ENCODE measurements at places on chromosomes 13 and 19.

DNA sequence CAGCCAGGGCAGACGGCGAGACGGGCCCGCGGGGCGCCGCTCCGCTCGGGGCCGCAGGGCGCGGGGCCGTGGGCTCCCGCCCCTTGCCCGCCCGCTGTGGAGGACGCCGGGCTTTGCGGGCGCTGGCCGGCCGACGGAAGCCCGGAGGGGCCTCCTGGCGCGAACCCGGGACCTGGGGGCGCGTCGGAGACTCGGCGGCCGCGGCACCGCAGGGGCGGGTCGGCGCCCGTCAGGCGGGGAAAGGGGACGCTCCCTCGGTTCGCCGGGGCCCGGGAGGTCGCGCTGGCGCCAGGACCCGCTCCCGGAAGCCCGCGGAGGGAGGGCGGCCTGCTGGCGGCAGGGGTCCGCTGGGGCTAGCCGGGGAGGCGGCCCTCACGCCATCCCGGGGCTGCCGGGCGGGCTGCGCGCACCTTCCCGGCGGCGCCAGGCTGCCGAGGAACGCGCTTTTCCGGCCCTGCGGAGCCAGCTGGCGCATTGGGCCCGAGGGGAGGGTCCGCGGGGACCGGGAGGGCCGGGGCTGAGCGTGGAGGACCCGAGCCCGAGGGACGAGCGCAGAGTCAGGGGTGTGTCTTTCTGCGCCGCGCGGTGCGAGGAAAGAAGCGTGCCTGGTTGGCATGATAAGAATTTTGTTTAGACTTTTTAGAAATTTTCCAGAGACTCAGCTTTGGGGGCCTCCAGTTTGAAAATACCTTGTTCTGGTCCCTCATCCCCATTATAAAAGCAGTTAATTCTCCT is 511 bp downstream of the GARRE1 start:
- no peak for DNase-seq

DNA sequence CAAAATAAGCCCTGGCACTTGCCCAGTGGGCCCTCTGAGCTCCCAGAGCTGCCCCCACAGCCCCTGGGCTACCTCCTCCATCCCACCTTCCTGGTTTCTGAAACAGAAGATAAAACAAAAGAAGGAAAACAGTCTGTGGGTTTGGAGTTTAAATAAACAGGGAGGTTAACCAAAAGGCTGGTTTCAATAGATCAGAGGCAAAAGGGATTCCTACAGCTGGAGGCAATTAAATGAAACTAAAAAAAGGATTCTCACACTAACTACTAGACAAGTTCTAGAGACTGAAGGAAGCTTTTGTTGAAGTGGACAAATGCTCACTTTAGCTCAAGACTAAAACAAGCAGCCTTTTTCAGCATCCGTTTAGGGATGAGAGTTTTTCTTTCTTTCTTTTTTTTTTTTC is 569.8 kb downstream of the FGF9 start:
- no peak for DNase-seq

DNA sequence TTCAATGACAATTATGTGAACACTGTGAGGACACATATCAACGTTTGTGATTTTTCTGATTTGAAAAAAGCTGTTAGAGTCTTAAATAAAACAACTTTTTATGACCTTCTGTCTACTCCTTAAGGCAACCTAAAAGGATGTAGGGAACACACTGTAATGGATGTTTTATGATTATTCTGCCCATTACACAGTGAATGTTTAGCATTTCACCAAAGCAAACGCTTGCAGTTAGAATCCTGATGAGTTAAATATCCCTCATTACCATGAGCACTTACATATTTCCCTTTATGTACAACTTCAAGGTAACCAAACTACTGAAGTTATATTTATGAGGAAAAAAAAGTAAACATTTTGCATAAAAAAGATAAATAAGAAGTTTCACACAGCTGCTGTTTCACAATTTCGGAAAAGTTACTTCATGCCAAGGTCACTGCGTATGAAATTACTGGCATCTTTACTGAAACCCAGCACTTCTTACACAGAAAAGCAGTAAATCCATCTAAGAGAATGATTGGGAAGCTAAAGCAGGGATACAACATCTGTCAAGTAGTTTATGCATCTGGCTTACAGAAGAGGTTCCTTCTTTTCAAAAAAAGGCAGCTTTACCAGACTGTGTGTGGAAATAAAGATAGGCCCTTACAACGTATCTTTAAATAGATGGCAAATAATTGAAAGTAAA is 733.7 kb upstream of the ATXN8OS start:
- DNase-seq = no peak

DNA sequence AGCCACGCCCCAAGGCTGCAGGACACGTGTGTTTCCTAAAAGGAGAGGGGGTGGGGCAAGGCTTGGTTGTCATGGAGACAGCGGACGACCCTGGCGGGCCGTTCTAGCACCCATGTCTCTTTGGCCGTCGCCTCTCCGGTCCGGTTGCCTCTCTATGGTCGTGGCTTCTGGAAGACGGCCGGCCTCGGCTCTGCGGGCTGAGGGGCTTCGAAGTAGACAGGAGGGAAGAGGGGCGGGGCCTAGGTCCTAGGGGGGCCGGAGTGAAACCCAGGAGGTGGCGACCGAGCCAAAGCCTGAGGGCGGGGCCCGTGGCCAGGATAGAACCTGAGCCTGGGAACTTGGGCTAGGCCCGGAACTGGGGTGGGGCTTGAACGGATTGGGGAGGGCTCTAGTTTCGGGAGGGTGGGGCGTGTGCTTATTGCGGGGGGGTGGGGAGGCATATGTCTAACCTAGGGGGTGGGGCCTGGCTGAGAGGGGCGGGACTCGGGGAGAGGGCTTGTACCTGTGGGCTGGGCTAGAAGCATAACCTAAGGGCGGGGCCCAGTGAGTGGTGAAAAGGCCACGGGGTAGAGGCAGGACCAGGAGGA is 750 bp upstream of the SLC27A1 start:
- DNase-seq = peak; percentile 95

DNA sequence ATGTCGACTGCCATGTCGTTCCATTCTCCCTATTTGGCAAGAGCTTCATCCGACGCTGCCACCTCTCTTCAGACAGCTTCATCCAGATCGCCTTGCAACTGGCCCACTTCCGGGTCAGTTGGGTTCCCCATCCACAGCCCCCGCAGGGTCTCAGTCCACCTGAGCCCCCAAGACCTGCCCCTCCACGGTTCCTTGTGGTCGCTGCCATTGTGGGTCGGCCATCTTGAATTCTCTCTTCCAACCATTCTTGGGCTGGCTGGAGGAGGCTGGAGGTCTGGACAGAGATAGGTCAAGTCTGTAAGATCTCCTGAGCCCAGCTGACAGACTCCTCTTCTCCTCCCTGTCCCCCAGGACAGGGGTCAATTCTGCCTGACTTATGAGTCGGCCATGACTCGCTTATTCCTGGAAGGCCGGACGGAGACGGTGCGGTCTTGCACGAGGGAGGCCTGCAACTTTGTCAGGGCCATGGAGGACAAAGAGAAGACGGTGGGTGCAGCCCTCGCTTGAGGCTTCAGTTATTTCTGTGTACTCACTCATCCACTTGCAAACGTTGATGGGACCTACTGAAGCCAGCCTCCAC is 19.5 kb downstream of the CPT1C start:
- DNase-seq = no peak

DNA sequence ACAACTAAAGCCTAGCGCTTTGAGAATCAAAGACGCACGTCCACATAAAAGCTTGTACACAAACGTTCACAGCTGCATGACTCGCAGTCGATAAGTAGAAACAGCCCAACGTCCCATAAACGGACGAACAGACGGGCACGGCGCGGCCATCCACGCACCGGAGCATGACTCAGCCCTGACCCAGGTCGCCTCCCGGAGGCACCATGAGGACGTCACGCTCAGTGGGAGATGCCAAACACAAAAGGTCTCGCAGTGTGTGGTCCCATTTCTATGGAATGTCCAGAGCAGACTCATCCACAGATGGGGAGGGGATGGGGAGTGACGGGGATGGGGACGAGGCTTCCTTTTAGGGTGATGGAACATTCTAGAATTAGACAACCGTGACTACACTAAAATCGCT is 9.4 kb downstream of the POLRMT start:
- no peak for DNase-seq

- DNase-seq = peak; percentile 46
Measured at GRCh38 chr19:55173714-55174409, 6.2 kb downstream of the SYT5 start.

DNA sequence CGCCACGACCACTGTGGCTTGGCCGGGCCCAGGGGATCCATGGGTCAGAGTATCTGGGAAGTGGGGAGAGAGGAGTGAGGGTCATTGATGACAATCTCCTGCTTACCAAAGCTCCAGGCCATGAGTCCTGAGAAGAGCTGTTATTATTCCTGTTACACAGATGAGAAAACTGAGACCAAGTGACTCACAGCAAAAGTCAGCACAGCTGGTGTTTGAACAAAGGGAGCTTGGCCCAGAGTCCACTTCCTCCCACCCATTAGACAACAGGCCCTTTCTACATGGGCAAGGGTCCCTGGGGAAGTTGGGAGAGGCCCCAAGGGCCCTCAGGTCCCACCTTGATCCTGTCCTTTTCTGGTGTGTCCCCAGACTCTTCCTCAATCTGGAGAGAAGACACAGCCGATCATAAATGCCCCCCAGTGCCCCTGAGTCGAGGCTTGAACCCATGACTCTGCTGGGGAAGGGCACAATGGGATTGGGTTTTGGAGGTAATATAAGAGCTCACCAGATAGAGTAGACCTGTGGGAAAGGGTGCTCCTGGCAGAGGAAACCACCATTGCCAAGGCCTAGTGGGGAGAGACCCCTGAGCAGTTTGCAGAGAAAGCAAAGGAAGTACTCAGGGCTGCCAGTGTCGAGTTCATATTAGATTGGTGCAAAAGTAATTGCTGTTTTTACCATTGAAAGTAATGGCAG is 6.8 kb downstream of the FUT6 start:
- DNase-seq = no peak

- no peak for DNase-seq
Measured at GRCh38 chr19:18607226-18608101, 865 bp upstream of the CRLF1 start.

- DNase-seq = no peak
Measured at GRCh38 chr13:25733696-25734435, 317.9 kb downstream of the SHISA2 start.

- no peak for DNase-seq
Measured at GRCh38 chr19:55251341-55252081, 7.3 kb downstream of the PPP6R1 start.

- DNase-seq = no peak
Measured at GRCh38 chr13:43002021-43002420, 10.0 kb upstream of the EPSTI1 start.

DNA sequence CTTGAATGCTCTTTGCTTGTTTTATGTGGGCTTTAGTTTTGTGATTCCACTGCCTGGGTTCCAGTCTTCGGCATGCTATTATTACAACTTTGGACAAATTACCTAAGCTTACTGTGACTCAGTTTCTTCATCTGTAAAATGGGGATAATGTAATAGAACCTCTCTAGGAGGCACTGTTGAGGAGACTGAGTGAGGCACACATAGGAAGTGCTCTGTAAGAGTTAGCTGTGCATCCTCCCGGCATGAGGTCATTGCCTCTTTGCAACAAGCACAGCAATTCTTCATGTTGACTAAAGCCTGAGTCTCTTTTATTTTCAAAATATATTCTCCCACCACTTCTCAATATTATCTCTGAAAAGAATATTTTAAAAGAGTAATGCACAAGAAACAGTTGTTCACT is 227.4 kb downstream of the DLEU7 start:
- DNase-seq = no peak

DNA sequence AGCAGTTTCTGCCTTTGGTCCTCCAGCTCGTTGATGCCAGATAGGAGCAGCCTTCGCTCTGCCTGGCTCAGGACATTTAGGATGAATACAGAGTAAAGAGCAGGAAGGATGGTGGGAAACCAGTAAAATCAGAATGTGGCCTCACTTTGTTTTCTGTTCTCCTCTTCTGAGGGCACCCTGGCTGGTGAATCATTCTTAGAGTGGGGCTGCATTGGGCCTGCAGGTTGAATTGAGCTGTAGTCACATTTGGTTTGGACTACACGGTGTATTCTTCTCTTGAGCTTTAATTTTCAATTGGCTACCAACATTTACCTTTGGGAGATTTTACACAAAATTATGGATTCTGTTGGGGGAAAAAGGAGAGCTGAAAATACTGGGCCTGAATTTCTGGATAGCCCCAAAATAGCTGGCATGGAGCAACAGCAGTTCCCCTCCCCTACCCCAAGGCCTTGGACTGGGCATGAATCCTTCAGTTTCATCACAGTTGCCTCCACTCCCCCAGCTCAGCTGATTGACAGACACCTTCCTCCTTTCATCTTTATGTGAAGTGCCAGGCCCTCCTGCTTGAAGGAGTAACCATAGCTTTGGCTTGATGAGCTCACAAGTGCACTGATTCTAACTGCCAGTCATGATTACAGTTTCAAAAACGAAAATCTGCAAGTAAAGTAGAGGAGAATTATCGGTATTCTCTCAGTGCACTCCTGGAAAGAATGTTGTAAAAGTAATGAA is 24.3 kb downstream of the ERCC5 start:
- no peak for DNase-seq

DNA sequence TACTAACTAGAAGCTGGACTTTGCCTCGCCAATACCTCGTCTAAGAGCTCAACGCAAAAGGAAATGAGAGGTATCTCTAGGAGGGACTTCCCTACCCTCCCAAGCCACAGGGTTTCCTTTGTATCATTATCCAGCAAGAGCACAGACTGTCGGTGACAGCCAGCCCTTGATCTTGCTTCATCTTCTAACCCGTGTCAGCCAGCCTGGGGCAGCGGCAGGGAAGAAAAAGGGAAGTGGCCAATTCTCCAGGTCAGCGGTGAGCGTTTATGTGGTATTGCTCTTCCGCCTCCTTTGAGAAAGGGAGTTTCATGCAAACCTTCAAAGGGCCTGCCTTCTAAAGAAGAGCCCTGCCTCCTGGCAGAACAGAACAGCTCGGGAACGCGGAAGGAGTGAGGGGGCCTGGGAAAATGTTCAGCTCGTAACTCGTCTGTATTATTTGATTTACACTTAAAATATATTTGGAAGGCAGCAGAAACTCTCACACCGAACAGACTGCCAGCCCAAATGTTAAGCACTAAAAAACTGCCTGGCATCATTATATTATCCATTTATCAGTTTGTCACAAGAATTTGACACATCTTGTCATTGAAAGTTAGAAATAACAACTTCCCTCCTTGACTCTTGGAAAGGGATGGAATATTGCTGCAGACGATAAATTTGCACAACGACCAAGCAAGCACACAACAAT is 41.8 kb downstream of the EFNB2 start:
- DNase-seq = no peak

- no peak for DNase-seq
Measured at GRCh38 chr13:84672616-84673015, 790.3 kb upstream of the SLITRK1 start.

- no peak for DNase-seq
Measured at GRCh38 chr13:66689628-66690027, 540.5 kb downstream of the PCDH9 start.

- no peak for DNase-seq
Measured at GRCh38 chr13:38093425-38093824, 223.9 kb upstream of the TRPC4 start.

Measured in CD8-positive, alpha-beta T cell (primary cell).